Activated naive CD8-positive, alpha-beta T cell treated with anti-CD3 and anti-CD28 coated beads, Interleukin-2, amount 10 ng/mL, durations not matched to agents 7 days and 5 days (primary cell): ENCODE measurements at places on chromosomes 1 and 21.

- no peaks in the 10 kb centered on the region for H3K27me3 ChIP-seq
- H3K4me3 ChIP-seq = no peak overlapping the region
- no peak for DNase-seq
- peaks cover 41% of the 10 kb centered on the region for H3K36me3 ChIP-seq
- H3K4me1 ChIP-seq = peaks cover 52% of the 10 kb centered on the region
- H3K27ac ChIP-seq = no peak overlapping the region
These were observed 961 bp downstream of the RBM15 start for GRCh38 chr1:110340207-110340468.

DNA sequence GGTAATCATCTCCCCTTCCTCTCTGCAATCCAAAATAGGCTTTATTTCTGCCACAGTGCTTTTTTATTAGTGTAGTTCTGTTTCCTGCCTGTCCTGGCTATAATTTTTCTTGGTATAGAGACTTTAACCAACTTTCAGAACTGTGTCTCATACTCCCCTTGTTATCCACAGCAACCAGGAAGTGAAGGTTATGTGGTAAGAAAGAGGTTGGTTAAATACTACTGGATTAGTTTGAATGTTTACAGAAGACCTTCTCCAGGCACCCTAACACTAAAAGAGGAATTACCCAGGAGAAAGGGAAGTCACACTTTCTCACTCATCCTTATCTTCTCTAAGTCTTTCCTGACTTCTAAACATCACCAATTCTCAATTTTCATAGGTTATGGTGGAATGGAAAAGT is 17.8 kb upstream of the TNFSF4 start:
- H3K27me3 ChIP-seq = no peaks in the 10 kb centered on the region
- H3K4me3 ChIP-seq = peak overlapping the region; percentile 5
- DNase-seq = no peak
- peaks cover 22% of the 10 kb centered on the region for H3K4me1 ChIP-seq

GRCh38 chr1:102897557-102897956 is 210.8 kb downstream of the COL11A1 start:
- H3K27ac ChIP-seq = no peak overlapping the region
- H3K4me1 ChIP-seq = no peaks in the 10 kb centered on the region
- H3K4me3 ChIP-seq = no peak overlapping the region
- DNase-seq = no peak
- no peaks in the 10 kb centered on the region for H3K36me3 ChIP-seq

DNA sequence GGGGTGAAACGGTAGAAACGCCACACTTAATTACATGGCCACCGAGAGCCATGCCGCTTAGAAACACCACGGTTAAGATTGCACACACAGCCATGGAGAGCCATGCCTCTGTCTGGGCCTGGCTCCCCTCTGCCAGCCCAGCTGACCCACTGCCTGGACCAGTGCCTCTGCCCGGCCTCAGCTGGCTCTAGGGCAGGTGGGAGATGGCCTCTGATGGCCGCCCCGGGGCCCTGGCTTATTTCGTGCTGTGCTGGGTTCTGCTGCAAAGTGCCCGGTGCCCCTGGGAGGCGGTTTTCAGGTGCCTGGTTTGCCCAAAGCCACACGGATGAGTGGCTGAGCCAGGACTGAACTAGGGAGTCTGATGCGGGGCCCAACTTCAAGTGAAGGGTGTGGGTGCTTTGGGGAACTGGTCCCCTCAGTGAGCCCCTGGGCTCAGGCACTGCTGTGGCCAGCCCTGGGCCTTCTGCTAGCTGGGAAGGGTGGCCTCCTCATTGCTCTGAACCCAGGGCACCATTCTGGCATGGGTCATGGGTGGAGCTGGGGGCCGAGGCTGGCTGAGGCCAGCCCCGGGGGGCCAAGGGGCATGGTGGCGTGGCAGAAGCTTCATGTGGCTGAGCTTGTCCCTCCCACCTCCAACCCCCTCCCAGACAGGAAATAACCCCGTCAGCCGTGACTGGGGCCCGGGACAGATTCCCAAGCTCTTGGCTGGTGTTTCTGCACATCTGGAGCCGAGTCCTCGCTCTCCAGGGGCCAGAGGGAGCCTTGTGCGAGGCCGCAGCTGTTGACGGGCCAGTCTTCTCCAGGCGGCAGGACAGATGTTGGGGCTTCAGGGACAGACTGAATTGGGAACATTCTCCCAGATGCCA is 1.9 kb upstream of the GPR153 start:
- H3K27ac ChIP-seq = no peak overlapping the region
- peaks cover 16% of the 10 kb centered on the region for H3K27me3 ChIP-seq
- H3K4me3 ChIP-seq = no peak overlapping the region

DNA sequence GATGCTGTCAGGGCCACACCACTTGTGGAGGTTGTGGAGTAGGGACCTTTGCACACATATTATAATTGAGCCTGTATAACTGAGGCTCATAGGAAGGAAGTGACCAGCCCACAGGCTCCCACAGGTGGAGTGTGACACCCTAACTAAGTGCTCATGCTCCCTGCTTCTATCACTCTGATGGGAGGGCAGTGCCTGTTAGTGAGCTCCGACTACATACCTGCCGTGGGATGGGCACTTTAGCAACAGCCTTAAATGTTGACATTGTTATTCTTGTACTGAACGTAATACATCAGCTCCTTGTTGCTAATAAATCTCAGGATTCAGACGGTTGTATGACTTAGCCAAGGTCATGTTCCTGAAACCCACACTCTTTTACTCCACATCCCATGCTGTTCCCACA is 58.0 kb downstream of the BEND5 start:
- no peaks in the 10 kb centered on the region for H3K36me3 ChIP-seq
- no peak overlapping the region for H3K4me3 ChIP-seq
- no peak overlapping the region for H3K27ac ChIP-seq
- H3K27me3 ChIP-seq = no peaks in the 10 kb centered on the region
- H3K4me1 ChIP-seq = no peaks in the 10 kb centered on the region

DNA sequence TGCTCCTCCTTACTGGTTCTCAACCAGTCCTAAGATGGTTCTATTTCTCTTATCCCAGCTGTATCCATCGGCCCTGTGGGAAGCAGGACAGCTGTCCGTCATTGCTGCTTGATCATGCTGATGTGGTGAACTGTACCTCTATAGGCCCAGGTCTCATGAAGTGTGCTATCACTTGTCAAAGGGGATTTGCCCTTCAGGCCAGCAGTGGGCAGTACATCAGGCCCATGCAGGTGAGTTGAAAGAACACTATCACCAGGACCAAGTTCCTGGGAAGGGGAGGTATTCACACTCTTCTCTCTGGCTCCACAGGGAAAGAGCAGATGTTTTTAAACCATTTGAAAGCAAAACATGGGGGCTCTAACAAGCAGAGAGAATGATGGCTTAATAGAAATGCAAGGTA is 302.6 kb downstream of the PAPPA2 start:
- no peak overlapping the region for H3K4me3 ChIP-seq
- no peak for DNase-seq
- no peaks in the 10 kb centered on the region for H3K36me3 ChIP-seq
- no peaks in the 10 kb centered on the region for H3K4me1 ChIP-seq
- H3K27ac ChIP-seq = no peak overlapping the region
- no peaks in the 10 kb centered on the region for H3K27me3 ChIP-seq

- no peaks in the 10 kb centered on the region for H3K36me3 ChIP-seq
- no peaks in the 10 kb centered on the region for H3K4me1 ChIP-seq
- H3K27me3 ChIP-seq = no peaks in the 10 kb centered on the region
- DNase-seq = no peak
- no peak overlapping the region for H3K4me3 ChIP-seq
These were observed 344.7 kb upstream of the PTBP2 start for GRCh38 chr1:96376846-96377245.

GRCh38 chr1:71303617-71304041 is 222.8 kb upstream of the ZRANB2 start:
- no peak overlapping the region for H3K27ac ChIP-seq
- no peaks in the 10 kb centered on the region for H3K4me1 ChIP-seq
- no peaks in the 10 kb centered on the region for H3K36me3 ChIP-seq
- H3K4me3 ChIP-seq = no peak overlapping the region
- no peaks in the 10 kb centered on the region for H3K27me3 ChIP-seq

- H3K36me3 ChIP-seq = no peaks in the 10 kb centered on the region
- no peaks in the 10 kb centered on the region for H3K4me1 ChIP-seq
- DNase-seq = no peak
- H3K27me3 ChIP-seq = no peaks in the 10 kb centered on the region
- no peak overlapping the region for H3K4me3 ChIP-seq
- H3K27ac ChIP-seq = no peak overlapping the region
These were observed 240.5 kb upstream of the SNX7 start for GRCh38 chr1:98421085-98421435.

DNA sequence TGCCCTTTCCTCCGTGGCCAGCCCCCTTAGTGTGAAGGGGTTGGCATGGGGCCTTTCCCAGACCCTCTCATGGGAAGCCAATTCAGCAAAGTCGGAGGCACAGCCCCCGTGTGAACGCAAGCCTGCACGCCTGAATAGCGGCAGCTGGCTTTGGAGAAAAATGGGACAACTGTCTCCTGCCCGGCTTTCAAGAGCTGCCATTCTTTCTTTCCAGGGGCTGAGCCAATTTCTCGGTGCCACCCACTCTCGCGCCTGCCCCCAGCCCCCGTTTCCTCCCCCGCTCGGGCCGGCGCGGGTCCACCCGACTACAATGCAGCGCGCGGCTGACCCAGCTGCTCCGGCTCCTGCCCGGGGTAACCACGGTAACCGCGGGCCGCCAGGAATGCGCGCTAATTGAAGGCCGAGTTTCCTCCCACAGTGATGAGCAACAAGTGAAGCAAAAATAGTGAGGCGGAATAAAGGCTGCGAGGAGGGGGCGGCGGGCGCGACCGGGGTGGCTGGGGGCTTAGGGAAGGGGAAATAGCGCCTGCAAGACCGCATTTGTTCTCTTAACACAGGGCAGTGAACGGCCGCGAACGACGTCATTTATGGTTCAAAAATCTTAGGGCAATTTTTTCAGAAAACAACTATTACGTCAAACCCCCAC is 27.8 kb downstream of the ILDR2 start:
- peaks cover 1% of the 10 kb centered on the region for H3K36me3 ChIP-seq
- peak overlapping the region; percentile 57 for H3K4me3 ChIP-seq
- peaks cover 35% of the 10 kb centered on the region for H3K27me3 ChIP-seq
- DNase-seq = no peak
- H3K27ac ChIP-seq = no peak overlapping the region
